ENCODE measurements at places on chromosomes 2 and 18.

GRCh38 chr2:119755906-119756305 lies 3.8 kb upstream of the PTPN4 start:
- no peak for DNase-seq

DNA sequence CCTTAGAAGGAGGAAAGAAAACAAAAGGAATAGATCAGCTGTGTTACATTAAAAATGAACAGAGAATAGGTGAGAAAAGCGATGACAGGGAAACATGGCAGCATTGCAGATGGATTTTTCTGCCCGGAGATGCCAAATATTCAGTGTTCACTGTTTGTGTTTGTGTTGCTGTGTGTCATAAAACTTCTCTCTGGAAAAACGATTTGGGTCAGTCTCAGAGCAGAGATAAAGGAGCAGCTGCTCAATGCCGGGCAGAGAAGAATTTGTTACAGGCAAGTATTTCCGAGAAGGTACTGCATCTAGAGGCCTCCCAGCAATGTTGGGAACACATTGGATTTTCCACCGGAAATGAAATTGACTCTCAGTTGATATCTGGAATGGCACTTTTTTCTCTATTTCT lies 156.4 kb upstream of the KLHL14 start:
- DNase-seq, result no peak

GRCh38 chr18:31577195-31577594 lies 14.5 kb upstream of the TTR start:
- DNase-seq, result no peak

GRCh38 chr2:3242747-3243369 lies 134.8 kb downstream of the EIPR1 start:
- no peak for DNase-seq

GRCh38 chr2:152099367-152100050 lies 665 bp upstream of the CACNB4 start:
- DNase-seq, result no peak

DNA sequence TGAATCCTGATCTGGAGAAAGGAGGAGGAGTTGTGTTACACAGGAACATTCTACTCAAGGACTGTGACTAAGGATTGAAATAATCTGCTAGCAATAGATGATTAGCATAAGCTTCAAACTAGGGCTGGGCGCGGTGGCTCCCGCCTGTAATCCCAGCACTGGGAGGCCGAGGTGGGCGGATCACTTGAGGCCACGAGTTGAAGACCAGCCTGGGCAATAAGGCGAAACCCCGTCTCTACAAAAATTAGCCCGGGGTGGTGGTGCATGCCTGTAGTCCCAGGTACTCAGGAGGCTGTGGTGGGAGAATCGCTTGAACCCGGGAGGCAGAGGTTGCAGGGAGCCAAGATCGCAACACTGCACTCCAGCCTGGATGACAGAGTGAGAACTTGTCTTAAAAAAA lies 1.5 kb downstream of the TRMT61B start:
- DNase-seq, result no peak

DNA sequence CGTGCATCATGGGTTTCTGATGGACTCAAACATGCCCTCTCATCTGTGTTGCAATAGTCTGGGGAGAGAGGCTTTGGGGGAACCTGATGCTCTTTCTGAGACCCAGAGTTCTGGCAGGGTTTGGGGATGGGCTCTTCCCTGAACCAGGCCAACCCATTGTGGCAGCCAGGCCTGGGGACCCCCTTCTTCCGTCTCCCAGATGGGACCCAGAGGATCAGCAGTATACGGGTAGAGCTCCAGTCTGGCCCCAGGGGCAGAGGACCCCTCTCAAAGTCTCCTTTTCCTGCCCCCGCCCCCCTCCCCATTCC lies 333.7 kb downstream of the DYSF start:
- DNase-seq, result no peak

DNA sequence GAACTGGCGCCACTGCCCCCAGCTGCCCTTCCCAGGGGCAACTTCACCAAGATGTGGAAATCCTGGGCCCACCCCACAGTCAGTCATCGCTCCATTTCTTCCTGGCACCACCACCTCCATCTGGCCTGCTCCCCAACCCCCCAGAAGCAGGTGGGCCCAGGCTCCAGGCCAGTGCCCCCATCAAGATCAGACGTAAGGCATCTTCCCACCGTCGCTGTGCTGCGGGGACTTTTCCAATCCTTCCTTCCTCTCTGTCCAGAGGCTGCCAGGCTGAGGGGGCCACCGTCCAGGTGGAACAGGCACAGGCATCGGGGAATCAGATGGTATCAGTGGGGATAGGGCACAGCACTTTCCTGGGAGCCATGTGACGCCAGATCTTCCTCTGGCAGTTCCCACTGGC lies 8.1 kb downstream of the PRLH start:
- DNase-seq, result no peak

DNA sequence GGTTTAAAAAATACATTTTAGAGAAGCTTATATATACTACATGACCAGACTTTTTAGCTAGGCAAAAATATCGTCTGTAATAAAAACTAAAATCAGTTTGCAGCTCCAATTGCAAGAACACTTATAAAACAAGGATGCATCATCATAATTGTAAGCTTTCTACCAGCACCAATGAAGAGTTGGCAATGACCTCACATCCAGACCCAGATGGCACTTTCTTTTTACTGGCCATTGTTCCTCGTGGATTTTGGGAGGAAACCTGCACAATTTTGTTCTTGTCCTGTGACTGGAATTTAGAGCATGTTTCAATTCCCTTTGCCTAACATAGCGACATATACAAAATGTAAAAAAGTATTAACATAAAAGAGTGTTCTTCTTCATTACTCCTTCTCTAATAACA lies 174.3 kb downstream of the ZNF521 start:
- no peak for DNase-seq

DNA sequence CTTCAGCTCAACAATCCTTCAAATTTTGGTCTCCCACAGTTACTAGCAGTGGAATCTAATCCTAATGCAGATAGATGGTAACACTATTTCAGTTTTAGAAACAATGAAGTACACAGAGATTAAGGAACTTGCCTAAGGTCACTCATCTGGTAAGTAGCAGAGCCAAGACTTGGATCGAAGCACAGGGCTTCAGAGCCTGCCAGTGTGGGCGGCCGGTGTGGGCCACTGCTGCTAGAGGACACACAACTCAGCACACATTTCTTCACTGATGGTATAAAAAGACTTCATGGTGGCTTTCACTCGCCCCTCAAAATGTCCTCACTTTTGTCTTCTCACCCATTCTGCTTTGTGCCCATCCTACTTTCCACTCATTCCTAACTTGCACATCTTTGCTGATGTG lies 11.1 kb downstream of the C2orf74 start:
- no peak for DNase-seq

DNA sequence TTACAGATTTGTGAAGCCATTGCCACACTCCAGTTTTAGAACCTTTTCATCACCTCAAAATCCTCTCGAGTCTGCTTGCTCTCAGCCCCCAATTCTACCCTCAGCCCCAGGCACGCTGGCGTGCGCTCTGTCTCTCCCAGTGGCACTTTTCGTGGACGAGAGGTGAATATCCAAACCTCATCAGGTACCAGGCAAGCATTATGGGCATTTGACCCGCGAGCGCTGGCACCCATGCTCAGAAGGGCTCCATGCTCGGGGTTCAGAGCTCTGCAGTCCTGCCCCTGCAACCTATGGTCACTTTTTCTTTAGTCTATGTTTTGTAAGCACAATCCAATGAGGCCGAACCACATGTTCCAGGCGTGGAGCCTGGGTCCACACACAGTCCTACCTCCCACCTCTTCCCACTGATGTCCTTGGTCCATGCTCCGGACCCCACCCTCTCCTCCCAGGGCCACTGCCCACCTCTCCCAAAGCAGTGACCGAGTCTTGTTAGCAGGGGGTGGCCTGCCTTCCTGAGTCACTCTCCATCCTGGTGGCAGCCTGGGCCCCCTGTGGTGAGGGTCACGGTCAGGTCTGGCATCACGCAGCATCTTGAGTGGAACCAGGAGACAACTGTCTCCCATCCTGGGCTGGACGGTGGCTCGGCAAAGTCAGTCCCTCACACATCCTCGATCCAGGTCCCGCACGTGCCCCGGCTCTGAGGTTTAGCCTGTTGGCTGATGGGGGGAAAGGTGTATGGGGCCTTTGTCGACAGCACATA lies 256.9 kb downstream of the NDUFA10 start:
- DNase-seq, result no peak

- DNase-seq, result no peak
These were observed 84.4 kb upstream of the CAVIN2 start for GRCh38 chr2:191931329-191931728.

DNA sequence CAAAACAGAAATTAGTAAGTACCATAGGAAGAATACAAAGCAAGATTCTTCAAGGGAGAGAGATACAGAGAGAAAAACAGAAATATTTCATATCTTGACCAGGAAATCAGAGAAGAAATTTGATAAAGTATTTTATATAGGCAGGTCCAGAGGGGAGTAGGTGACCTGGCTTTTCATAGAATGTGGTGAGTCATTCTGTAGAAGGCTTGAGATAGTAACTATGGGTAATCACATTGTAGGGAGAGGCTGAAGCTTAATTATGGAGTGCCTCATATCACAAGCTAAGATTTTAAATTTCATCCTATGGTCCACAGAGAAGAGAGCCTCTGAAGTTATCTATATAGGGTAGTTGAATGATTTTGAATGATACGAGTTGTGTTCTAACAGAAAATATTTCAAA lies 195.0 kb upstream of the CYRIA start:
- DNase-seq, result no peak

DNA sequence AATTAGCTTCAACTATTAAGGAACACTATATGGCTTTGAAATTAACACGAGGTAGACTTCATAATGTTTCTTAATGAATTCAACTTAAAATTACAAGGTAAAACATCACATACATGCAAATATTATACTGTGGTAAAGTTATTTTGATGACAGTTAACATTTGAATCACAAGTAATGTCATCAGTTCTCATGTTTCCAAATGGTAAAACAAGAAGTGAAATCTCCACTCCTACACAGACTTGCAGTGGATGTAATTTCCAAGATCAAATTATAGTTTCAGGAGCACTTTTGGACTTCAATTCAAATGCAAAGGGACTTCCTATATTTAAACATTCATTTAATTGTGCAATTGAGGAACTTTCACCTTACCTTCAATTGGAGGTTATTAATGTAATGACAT lies 39.1 kb downstream of the C18orf54 start:
- DNase-seq, result no peak

DNA sequence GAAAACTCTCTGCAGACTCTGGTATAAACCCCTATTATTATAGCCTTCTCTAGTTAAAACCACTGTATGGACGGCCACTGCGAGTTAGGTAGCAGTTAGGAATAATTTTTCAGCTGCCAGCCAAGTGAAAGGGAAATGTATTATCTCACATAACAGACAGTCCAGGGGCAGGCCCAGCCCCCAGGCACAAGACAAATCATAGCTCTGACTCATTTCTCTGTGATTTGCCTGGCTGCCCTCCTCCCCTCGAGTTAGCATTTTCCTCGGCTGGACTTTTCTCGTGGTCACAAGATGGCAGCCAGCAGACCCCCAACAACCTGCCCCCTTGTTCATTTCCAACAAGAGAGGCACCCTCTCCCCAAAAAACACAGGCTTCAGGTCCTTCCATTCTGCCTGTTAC lies 10.5 kb downstream of the VIT start:
- DNase-seq, result no peak

- no peak for DNase-seq
These were observed 113.2 kb downstream of the MRO start for GRCh38 chr18:50706651-50707050.

DNA sequence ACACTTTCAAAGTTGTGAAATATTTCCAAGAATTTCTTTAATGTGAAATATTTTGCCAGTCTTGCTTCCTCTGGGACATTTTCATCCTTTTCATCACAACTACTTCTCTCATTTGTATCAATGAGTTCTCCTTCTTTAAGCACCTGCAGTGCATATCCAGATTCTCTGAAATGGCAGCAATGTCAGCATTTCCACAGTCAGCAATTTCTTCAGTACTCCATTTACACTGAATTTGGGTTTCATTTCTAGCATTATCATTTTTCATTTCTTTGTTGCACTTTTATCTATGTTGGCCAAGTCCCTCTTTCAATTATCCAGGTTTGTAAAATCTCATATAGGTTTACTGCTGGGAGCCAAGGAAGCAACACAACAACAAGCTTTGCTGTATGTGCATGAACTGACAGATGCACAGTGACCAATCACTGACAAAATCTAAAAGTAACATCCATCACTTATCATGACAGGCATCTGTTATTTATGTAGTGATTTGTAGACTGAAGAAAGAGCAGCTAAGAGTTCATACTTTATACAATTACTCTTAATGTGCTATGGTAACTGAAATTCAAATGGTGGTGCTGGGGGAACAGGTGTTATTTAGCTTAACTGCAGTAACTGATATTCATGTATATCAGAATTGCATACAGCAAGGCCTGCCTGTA lies 43.9 kb downstream of the SS18 start:
- DNase-seq, result no peak

DNA sequence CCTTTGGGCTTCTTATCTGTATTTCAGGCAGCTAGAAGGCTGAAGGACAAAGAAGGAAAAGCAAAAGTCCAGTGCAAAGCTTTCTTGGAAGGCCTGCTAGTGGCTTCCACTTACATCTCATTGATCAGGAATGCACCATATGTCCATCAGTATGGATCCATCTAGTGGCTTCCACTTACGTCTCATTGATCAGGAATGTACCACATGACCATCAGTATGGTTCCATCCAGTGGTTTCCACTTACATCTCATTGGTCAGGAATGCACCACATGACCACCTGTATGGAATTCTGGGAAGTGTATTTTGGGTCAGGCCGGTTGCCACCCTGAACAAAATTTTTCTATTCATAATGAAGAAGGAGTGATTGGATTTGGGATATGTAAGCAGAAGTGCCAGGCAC lies 70.6 kb downstream of the LYPD6 start:
- DNase-seq, result no peak

GRCh38 chr2:61181382-61182058 lies 19.5 kb downstream of the C2orf74 start:
- DNase-seq, result peak; percentile 79

DNA sequence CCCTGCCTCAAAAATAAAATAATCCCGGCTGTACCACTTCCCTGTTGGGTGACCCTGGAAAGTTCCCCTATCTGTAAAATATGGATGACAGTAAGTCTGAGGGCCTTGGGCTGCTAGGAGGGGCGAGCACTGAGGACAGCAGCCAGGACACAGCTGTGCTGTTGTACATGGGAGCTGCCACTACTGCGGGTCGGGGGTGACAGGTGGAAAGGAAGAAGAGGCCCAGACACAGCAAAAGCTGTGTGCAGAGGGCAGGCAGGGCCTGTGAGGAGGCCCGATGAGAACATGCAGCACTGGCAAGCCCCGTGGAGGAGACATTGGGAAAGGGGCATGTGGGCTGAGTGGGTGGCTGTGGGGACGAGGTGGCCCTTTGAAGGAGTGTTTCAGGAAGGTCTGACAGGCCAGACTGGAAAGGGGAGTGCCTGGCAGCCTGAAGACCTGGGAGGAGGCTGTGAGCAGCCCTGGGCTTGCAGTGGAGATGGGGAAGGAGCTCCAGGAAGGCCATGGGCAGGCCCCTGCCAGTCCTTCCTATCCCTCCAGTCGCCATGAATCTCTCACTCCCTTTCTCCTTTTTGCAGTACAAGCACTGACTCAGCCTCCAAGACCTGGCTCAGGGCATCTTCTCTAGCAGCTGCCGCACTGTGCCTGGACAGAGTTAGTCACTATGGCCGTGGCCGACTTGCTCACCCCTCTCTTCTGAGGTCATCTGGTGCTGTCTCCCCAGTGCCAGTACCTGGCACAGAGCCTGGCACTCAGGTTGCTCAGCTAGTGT lies 28.9 kb upstream of the SEMA4C start:
- no peak for DNase-seq

GRCh38 chr2:224354632-224355211 lies 47.2 kb downstream of the FAM124B start:
- no peak for DNase-seq
